Mesenteric fat pad (tissue), 1 donor: ENCODE measurements at places on chromosomes 7 and 10. TPM values are rescaled to one million over a fixed set of nuclear protein-coding genes. Genes with fewer than 3 reads are reported as not detected.

DNA sequence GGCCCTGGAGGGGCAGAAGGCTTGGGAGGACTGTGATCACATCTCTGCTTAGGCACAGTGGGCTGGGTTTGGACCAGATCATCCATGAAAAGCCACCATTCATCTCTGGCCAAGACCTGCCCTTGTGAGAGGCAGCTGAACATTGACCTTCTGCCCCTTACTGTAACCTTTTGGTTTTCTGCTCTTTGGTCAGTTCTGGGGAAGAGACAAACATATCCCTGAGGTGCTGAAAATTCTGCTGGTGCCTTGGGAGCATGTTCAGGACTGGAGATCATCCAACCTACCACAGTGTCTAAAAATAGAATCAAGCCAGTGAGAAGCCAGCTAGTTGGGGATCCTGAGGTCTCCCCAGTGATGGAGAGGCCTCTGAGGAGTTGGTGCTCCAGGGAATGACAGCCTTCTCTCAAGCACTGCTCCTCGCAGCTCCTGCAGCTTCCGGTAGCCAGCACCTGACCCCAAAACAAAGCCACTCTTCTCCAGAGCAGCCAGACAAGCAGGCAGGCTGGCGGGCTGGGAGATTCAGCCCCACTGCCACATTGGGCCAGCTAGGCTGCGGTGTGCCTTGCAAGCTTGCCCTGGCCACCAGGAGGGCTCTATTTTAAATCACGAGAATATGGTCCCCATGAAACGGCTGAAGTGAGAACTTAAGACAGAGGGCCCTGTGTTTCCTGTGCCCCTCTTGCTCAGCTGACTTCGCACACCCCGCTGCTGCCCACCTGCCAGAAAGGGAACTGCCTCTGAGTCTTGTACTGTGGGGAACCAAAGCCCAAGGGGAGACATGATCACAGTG lies 37.8 kb upstream of the UBE2H start:
- DNase-seq = no peak

DNA sequence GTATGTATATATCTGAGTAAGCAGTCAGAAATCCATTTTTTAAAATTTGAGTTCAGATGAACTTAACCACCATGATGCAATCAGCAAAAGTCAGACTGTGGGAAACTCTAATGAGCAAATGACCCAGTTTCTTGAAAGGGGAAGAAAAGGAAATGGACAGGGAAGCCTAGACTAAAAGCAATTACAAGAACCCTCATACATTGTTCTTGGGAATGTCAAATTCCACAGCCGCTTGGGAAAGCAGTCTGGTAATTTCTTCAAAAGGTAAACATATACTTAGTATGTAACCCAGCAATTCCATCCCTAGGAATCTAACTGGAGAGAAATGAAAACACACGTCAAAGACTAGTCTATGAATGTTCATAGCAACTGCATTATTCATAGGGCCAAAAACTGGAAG lies 16.4 kb upstream of the FOXK1 start:
- DNase-seq = no peak

DNA sequence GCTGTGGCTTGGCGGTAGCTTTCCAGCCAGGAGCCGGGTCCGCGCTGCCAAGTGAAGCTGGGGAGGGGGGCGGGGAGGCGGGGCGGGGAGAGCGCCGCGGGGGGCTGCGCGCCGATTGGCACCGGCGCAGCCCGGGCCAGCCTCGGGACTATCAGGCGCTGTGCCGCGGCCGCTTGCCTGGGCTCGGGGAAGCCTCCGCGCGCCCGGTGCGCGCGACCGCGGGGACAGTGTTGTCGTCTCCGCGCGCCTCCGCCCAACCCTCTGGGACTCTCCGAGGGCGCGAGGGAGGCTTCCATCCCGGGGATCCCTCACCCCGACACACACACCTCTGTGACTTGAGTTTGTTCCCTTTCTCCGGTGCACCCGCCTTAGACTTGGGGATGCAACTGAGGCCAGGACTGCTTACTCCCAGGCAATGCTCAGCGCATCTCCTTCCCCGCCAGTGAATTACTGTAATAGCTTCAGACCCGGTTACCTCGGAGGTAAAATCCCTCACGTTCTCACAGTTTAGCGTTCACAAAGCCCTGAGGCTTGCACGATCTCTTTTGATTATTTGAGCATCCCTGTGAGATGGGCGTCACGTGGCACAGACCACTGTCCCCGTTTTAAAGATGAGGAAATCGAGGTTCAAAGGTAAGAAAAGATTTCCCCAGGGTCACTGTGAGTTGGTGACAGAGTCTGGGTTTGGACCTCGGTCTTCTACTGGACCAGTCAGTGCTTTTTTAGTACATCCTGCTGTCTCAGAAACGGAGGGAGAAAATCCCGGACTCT lies at the start of gene NKX1-2:
TSS of gene NKX1-2 (minus strand) at position 24 of the 771 bp plus-strand sequence. CDS start 92 bp downstream, outside the sequence.
- no peak for DNase-seq

VWA2 gene
- 0.19 TPM for total RNA-seq

GRCh38 chr10:26509307-26509706 lies 71.2 kb downstream of the APBB1IP start:
- DNase-seq = no peak

DNA sequence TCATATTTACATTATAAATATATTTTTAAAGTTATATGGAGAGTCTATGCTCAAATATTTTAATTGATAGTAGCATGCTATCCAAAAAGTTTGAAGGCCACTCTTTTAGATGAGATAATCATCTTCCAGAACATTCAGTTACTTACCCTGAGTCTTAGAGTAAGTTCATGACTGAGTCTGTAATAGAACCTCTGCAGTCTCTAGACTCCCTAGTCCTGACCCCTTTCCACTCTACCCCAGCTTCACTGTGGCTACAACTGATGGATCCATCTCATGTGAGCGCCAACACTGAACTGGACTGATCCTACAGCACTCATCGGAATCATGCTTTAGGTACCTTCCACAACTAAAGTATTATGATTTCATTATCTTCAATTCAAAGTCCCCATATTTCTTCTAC lies 10.1 kb downstream of the HACD1 start:
- DNase-seq = no peak

DNA sequence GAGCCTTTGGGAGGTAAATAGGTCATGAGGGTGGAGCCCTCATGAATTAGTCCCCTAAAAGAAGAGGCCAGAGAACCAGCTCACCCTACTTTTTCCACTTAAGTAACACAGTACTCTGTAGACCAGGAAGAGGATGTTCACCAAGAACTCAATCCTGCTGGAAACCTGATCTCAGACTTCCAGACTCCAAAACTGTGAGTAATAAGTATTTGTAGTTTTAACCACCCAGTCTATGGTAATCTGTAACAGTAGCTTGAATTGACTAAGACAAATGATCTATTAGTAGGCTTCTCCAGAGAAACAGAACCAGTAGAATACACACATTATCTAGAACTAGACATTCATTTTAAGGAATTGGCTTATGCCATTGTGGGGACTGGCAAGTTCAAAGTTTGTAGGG lies 51.5 kb downstream of the ANKMY2 start:
- DNase-seq = no peak
